ENCODE measurements at places on chromosomes 6 and 20. TPM values are rescaled to one million over a fixed set of nuclear protein-coding genes. Genes with fewer than 3 reads are reported as not detected.
A peak's percentile ranks its signal among the peaks of the same experiment; 100 is the strongest.

KCNB1 gene
- total RNA-seq = not detected

DNA sequence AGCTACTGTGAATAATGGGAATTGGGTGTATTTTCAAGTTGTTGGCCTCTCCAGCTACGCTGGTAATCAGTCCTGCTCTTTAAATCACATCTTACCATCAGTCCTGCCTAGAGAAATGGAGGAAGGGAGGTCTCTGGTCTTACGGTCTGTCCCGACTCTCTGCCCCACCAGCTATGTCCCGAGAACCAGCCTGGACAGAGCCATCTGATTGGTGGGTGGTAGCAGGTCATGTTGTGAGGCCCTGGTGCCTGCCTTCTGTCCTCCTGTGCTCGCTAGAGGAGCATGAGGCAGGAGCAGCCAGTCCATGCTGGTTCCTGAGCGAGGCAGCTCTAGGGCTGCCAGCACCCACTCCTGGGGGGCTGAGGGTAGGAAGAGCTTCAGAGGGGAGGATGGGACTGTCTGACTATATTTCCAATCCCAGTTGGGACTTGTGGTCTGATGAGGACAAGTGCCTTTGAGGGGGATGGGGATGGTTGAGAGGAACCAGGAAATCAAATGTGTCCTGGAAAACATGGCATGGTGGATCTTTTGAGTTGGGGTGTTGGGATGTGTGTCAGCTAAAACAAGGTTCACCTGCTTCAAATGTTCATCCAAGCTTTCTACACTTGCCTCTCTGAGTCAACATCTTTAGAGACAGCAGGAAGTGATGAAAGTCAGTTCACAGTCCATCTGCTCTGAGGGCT lies 33.0 kb downstream of the SYNJ2 start:
- DNase-seq = no peak

- no peak for DNase-seq
These were observed 1152.0 kb downstream of the KHDRBS2 start for GRCh38 chr6:61134028-61134427.

- DNase-seq = no peak
These were observed 57.2 kb downstream of the TMEM200A start for GRCh38 chr6:130423044-130423443.

DNA sequence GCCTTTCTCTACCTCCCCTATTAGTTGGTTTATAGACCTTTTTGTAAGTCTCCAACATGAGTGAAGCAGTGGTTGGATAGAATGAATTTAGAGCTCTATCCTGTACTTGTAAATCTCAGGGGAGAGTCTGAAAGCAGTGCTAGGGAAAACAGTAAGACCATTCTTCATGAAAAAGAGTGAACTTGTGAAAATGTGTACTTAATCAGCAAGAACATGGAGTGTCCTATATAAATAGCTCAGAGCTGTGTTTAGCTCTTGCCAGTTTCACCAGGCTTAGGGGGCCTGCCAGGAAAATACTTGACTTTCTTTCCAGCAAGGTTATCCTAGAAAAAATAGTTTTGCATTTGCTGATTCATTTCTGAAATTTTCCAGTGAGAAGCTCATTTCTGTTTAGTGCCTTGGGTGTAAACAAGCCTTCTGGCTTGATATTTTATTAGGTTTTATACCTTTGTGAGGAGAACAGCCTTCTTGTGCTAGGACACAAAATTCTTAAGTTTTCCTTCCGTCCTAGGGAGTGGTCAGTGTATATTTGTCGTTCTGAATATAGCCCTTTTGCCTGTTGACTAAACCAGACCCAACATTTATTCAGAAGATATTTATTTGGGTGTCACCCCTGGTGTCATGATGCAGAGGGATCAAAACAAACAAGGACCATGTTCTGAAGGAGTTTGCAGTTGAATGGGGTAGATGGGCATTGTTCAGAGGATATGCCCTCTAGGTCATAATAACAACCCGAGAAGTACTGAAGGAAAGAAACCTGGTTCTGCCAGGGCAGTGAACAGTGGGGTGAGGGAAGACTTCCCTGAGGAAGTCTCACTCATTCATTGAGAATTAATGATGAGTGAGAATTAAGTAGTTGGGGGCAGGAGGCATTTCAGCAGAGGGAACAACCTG lies 7.6 kb downstream of the ARFGEF2 start:
- no peak for DNase-seq

DNA sequence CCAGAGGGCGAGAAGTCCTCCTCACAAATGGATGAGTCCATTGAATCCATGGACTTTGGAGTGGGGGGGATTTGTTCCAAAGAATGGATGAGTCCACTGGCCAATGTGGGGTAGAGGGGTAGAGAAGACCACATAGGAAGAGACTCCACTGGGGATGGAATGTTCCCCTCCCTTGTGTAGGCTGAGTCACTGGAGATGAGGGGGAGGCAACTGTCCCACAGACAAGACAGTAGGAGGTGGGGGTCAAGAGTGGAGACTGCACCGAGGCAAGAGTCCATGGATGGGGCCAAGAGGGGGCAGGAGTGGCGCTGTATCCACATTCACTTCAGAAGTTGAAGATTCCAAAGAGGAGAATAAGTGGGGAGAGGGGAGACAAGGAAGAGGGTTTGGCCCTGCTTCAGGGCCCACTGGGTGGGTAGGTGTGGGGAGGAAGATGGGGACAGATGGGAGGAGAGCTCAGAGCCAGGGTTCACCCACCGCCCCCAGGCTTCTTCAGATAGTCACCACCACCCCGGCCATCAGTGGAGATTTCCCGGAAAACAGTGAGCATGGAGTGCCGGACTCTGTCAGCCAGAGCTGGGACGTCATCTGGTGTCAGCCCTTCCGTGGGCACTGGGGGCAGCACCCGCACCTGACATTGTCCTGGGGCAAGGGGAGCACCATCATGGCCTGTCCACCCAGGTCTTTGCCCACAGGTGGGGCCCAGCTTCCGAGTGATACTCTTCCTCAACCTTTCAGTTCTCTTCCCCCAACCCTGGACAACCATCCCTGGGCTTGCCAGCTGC lies 4.6 kb downstream of the EGFL8 start:
- DNase-seq = no peak

DNA sequence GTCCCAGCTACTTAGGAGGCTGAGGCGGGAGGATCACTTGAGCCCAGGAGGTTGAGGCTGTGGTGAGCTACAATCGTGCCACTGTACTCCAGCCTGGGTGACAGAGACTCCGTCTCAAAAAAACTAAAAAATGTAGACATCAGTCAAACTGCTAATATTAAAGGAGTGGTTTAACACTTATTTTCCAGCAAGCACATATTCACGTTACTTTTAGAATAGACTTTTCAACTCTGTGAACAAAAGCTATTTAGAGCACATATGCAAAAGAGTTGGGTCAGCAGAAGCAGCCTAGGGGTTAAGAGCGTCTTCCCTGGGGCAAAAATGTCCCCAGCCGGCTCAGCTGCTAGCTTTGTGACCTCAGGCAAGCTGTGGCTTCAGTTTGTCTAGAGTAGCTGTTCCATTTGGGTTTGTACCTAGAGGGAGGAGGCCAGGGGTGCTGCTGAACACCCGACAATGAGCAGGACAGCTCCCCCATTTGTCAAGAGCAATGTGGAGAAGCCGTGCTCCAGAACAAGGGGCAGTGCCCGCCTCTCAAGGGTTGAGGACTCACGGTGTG lies 62.5 kb upstream of the PTGIS start:
- DNase-seq = no peak

- no peak for DNase-seq
These were observed 31.9 kb upstream of the FAM83D start for GRCh38 chr20:38894091-38894847.

TGM3 gene
- total RNA-seq = not detected

- no peak for DNase-seq
These were observed 212.7 kb downstream of the BCKDHB start for GRCh38 chr6:80319196-80319595.

PGC gene
- not detected for total RNA-seq

DNA sequence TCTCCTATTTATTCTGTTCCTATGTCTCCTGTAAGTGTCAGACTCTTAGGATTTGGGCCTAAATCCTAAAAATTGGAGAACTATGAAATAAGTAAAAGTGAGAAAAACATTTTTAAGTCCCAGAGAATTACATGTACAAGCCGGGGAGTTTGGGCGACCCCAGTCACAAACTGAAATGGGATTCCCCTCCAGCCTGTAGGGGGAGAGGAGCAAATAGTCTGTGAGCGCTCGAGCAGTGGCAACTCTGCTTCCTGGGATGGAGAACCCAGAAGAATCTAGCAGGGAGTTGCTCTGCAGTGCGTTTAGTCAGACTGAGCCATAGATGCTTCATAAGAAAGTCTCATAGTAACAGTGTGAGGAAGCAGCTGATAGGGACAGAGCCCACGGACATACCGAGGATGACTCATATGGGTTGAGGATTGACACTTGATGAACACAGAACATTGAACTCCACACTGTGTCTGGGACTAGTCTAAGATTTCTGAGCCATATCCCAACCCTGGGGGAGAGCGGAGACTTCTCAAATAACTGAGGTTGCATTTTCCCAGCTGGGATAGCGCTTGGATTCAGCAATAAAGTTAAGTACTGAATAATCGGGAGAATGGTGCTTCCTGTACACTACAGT lies 437.2 kb downstream of the BCKDHB start:
- no peak for DNase-seq

GRCh38 chr20:45060294-45060693 lies 40.6 kb downstream of the KCNS1 start:
- no peak for DNase-seq

SLPI gene
- total RNA-seq = not detected

GRCh38 chr6:147530132-147531060 lies 21.9 kb downstream of the SAMD5 start:
- no peak for DNase-seq

DNA sequence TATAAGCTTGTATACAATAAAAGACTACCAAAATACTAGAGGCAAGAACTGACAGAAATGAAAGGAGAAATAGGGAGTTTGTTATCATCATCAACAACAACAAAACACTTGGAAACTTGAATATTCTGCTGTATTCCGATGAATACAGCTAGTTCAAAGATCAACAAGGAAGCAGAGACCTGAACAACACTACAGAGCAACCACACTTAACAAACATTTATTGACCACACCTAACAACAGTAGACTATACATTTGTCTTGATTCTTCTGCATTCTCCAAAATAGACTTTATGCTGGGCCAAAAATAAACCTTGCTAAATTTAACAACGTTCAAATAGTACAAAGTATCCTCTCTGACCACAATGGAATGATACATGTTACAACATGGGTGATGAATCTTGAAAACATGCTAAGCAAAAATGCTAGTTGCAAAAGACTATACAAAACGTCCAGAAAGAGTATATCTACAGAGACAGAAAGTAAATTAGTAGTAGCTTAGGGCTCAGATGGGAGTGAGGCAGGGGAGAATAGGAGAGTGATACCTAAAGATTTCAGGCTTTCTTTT lies 39.1 kb upstream of the PAK5 start:
- DNase-seq = no peak

DNA sequence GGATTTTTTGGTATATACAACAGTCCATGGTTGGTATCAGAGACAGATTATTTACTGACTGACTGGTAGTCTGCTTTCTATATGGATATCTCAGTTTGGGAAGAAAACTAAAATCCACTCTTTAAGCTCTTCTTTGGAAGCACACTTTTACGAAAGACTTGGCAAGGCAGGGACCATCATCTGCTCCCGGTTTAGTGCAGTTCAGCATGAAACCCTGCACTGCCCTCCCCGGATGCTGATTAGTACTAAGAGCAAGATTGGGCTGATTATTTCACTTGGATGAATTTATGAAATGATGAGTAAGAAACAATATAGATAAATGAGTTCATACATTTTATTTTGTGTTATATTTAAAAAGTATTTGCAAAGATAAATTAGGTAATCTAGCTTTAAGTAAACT lies 56.3 kb downstream of the RGS17 start:
- no peak for DNase-seq

CLPSL2 gene
- total RNA-seq = not detected

MYMX gene
- total RNA-seq = not detected

GRCh38 chr6:131640100-131640499 lies 3.0 kb downstream of the ENPP3 start:
- DNase-seq = peak; percentile 55

TRIM31 gene
- total RNA-seq = not detected

- peak; percentile 10 for DNase-seq
These were observed 115.1 kb downstream of the JAG1 start for GRCh38 chr20:10558635-10559187.

HDGFL1 gene
- not detected for total RNA-seq

- DNase-seq = no peak
These were observed 345 bp upstream of the CST5 start for GRCh38 chr20:23879811-23880374.

GRCh38 chr6:118663993-118664985 lies 12.9 kb upstream of the CEP85L start:
- no peak for DNase-seq

APOM gene
- 1.7 TPM for total RNA-seq

CD2AP gene
- total RNA-seq = 30.5 TPM

EYS gene
- not detected for total RNA-seq

DNA sequence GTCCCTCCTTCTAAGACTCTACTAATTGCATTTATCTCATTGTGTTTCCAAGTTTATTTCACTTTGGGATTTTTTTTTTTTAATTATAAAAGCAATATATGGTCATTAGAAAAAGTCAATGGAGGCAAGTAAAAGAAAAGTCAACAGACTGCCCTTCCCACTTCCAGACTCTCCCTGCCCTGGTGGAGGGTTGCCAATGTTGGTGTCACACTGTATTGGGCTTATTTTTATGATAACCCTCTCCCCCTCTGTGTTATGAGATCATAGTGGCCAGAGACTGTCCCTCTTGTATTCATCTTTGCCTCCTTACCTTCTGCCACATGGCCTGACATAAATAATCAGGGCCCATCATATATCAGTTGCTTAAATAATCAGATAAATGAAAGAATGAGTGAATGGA lies 63.4 kb downstream of the LRRC1 start:
- DNase-seq = no peak

DNA sequence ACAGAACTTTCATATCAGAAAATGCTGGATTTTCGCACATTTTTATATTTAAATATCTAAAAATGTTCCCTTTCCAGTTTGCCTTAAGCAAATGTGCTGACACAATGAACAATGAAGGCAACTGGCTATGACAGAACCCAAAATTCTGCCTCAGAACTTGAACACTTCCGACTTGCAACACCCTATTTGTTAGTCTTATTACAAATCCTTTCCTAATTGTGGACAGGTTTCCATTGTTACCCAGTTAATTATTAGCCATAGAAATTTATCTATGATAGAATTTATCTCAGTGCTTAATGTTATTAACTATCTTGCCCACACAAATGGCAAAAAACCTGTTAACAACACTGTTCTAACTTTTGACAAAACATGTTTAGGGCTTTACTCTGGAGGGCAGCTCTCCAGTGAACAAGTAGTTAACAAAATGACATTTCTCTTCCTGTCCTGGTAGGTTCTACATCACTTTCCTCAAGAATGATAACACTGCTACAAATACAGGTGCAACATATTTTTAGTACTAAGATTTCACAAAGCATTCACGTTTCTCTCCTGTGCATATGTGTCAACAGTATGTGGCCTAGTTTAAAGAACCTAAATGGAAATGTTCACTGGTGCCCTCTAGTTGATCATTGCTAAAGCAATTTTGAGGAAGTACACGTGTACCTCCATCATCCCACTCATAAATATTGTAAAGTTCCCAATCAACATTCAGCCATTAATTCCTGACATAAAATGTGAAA lies 58.4 kb downstream of the HIVEP2 start:
- no peak for DNase-seq

GRCh38 chr6:138654715-138655634 lies 118.6 kb upstream of the CCDC28A start:
- DNase-seq = no peak
